ENCODE measurements at places on chromosomes 4 and X.

DNA sequence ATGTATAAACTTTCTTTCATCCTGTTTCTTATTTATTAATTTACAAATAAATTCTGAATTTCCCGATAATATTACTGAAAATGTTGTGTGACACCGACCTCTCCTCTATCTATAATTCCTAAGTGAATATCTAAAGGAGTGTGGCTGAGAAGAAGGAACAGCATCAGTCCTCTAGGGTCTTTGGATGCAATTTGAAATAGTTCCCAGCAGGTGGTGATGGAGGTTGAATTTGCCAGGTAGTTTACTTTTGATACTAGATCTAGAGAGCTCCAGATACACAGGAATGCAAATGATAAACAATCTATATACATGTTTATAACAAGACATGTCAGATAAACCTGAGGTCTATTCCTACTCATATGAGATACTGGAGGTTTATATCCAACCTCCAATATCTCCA is 305.4 kb downstream of the PCDH18 start:
- DNase-seq = no peak

GRCh38 chr4:53960843-53961242 is 103.6 kb downstream of the CHIC2 start:
- no peak for DNase-seq

- DNase-seq = no peak
These were observed 232.3 kb upstream of the NEIL3 start for GRCh38 chr4:177077095-177077971.

DNA sequence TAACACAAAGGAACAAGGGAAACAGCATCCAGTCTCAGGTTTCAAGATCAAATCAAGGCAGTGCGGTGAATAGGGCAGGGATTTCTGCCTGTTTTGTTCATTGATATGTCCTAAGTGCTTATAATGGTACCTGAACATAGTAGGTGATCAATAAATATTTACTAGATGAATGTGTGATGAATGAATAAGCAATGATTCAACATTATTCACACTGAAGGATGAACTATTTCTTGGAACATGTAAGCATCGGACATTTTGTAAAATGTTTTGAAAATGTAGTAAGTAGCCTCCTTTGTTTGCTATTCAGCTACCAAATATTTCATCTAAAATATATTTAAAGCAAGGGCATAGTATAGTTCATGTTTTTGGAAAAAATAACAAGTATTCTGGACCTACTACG is 67.8 kb downstream of the USP38 start:
- DNase-seq = no peak

DNA sequence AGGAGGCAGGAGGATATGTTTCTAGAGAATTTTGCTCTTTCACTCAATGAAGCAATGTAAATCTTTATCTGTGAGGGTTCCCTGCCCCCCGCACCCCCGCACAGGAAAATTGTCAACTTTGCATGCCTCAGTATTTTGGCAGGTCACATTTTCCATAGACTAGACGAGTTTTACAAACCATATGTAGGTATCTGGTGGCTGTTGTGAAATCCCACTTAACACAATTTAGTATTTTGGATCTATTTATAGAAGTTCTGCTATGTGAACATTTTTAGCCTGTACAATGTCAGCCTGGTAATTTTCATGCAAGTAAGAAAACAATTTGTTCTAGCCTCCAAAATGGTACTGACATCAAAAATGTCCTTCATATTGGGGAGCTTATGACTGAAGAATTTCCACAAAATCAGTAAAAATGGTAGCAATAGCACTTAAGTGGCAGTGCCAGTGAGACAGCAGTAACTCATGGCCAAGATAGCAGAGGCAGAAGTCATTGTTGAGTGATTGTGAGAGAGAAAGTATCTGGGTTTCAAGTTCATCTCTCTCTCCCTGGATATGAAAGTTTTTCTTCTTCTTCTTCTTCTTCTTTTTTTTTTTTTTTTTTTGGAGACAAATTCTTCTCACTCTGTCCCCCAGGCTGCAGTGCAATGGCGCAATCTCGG is 12.4 kb upstream of the FRYL start:
- no peak for DNase-seq

DNA sequence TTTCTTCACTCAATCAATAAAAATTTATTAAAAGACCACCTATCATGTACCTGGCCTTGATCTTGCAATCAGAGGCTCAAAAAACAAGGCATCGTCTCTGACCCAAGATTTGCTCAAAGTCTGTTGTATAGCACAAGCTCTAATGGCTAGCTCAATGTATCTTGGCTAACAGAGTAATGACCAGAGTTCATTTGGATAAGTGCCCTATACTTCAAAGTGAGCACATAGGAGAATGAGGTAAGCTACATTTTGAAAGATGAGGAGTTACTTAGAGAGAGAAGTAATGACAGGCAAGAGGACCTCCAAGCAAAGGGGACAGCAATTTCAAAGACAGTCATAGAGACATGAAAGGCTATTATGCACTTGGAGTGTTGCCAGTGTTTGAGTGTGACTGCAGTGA is 22.9 kb upstream of the GABRQ start:
- DNase-seq = no peak

DNA sequence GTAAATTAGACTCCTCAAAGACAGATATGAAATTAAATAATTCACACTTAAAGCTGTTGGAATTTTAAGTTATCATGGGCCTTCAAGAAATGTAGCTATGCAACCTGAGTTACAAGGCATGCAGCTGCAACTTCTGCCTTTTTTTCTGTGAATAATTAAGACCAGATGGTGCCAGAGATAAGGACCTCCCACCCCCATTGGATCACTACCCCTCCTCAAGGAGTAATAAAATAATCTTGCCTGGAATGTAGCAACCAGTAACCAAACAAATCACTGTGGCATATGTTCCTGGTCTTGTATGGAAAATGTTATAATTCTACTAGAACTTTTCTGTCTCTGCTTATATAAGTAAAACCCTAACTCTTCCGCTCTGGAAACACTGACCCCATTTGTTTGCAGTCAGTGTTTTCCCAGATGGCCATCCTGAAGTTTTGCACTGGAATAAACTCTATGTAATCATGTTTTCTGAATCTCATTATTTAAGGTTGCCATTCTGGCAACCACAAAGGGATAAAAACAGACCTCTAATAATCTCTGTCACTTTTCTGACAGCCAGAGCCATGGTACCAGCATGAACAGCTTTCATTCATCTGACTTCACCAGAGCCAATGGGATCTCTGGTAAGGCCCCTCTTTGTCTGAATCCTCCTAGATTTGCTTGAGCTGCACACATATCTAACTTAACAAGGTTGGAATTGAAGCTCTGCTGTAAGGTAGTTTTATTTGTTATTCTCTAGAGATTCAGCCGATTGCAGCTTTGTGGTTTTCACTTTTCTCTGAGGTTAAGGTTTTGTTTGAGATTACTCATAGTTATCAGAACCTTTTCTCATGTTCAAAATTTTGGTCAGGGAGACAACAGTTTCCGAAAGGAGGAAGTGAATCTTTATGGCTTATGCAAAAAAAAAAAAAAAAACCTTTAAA is 274.6 kb downstream of the NAF1 start:
- no peak for DNase-seq

GRCh38 chr4:55610381-55610780 is 18.3 kb upstream of the PDCL2 start:
- no peak for DNase-seq
